Activated CD4-positive, alpha-beta T cell treated with anti-CD3 and anti-CD28 coated beads, Interleukin-2, amount 50 U/mL, for 16 hours (primary cell): ENCODE measurements at places on chromosomes 1 and 21.
A peak's percentile ranks its signal among the peaks of the same experiment; 100 is the strongest.

- DNase-seq: no peak
These were observed 57.8 kb upstream of the BCAR3 start for GRCh38 chr1:93739472-93739871.

GRCh38 chr21:37281993-37282392, 14.9 kb upstream of the VPS26C start:
- no peak for DNase-seq

DNA sequence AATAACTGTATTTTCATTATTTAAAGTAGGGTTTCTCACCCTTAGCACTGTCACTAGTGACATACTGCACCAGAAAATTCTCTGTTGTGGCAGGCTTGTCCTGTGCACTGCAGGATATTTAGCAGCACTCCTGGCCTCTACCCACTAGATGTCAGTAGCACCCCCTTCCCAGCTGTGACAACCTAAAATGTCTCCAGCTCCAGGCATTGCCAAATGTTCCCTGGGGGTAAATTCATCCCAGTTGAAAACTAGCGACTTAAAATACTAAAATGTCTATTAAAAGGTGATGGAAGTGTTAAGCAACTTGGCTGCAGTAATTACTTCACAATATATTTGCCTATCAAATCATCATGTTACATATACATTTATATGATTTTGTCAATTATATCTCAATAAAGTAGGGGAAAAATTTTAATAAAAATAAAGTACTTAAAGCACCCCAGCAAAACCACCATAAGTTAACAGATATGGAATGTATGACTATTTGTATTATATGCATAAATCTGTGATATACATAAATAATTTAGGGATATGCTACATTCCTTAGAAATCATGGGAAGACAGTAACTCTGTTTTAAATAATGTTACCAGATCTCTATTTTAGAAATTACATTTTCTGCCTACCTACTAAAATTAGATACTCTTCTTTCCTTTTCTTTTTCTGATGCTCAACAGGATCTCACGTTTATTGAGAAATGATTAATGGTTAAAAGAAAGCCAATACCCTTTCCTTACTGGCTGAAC, 74.6 kb downstream of the ARID4B start:
- peak; percentile 65 for DNase-seq

DNA sequence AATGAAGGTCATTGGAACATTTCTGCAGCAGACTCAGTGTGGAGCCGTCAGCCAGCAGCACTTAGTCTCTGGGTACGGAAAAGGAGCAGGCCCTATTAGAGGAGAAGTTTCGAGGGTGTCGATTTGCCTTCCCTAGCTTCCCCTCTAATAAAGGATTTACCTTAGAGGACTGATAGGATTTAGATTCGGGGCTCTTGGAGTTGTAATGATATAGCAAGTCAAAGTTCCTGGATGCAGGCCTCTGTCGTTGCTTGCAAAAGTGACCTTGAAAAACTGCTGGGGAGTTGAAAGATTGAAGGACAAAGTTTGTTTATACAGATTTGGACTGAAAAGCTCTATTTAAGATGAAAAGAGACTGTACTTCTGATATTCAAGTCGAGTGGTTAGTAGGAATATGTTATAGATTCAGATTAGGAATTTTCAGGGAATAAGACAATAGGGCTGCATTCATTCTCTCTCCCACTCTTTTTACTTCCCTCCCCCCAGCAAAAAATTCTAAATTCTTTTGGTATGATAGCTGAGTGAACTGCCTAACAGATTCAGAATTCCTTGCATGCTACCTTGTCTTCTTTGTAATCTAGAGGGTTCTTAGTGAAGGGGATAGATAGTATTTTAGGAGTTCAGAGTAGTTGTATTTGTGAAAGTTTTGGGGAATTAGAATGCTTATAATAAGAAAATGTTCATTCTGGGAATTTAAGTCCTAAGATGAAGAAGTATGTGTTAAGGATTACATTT, 19.2 kb downstream of the NFYC start:
- DNase-seq: no peak

DNA sequence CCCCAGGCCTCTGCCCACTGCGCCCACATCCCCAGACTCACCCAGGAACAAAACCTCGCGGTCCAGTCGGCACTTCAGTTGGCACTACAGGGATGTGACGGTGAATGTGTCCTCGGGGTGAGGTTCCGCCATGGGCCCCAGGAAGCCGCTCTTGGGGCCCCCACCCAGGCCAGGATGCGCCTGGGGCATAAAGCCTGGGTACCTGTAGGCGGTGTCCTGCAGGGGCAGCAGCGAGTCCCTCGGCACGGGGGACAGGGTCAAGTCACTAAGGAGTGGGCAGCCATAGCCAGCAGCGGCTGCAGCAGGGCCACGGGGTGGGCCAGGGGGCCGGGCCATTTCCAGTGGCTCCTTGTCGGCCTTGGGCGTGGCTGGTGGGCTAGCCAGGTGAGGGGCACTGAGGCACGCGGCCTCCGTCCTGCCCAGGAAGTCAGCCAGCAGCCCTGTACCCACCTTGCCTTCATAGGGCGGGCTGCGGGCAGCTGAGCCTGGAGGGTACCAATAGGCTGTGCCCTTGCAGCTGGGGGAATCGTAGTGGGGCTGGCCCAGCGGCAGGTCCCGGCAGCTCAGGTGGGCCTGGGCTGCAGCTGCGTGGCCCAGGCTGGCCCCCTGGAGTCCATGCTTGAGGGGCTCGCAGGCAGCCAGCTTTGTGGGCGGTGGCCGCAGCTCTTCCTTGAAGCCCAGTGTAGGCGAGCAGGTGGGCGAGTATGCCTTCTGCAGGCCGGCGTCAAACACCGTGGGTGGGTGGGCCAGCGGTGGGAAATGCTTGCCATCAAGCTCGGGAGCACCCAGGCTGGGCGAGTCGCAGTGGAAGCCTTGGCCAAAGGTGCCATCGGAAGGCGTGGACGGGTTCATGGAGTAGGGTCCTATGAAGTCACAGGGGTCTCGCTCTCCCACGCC, 56.5 kb downstream of the AHDC1 start:
- no peak for DNase-seq

DNA sequence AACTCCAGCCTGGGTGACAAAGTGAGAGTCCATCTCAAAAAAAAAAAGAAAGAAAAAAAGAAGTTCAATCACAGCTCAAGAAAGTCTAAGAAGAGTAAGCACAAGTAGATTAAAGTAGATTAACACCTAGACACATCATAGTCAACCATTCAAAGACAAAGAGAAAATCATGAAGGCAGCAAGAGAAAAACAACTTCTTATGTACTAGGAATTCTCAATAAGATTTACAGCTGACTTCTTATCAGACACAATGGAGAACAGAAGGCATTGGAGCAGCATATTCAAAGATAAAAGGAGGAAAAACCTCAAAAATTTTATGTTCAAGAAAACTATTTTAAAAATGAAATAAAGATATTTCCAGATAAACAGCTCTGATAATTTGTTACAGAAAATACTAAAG, 147.3 kb downstream of the LBR start:
- DNase-seq: no peak

GRCh38 chr1:183227422-183228346, 41.6 kb downstream of the LAMC2 start:
- peak; percentile 41 for DNase-seq

DNA sequence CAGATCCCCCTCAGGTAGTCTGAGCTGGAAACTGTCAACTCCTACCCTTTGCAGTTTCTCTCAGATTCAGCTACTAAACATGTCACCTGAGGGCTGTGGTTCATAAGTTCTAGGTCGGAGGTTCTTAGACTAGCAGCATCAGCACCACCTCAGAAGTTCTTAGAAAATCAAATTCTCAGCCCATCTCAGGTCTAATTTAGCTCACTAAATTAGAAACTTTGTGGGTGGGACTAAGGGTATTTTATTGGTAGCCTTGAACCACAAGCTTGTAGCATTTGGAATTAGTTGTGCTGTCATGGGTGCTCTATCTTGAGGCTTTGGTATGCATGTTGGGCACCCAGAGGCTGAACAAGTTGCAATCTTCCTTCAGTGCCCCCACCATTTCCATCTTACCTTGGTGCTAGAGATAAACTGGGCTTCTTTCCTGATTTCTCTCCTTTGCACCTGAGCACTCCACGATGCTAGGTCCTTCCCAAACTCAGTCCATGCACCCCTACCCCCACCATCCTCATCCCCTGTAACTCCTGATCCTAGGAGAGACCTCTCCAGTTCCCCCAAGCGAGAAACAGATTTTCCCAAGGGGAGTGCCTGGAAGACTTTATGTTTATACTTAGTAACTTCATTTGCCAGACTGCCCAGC, 54.2 kb downstream of the S1PR1 start:
- DNase-seq: peak; percentile 89

DNA sequence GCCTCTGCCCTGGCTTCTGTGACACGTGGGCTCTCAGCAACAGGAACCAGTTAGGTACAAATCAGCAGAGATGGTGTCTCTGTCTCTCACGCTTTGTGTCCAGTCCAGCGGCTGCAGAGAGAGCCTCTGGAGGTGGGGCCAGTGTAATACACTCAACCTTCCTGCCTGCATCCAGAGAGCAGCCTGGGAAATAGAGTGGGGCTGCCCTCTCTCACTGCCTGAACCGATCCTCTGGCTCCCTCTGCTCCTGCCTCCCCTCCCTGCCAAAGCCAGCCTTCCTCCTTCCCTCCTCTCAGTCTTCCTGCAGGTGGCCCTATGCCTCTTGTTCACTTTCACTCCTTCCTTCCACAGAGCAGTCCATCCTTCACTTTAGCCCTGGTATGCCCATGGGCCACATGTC, at the start of gene ZNF648:
TSS of gene ZNF648 (minus strand) at position 119 of the 400 bp plus-strand sequence. CDS start 3,702 bp downstream, outside the sequence.
- DNase-seq: no peak

GRCh38 chr1:24470592-24470991, 32.0 kb upstream of the RCAN3 start:
- no peak for DNase-seq

- no peak for DNase-seq
These were observed 81.4 kb downstream of the NCAM2 start for GRCh38 chr21:21079646-21080045.

DNA sequence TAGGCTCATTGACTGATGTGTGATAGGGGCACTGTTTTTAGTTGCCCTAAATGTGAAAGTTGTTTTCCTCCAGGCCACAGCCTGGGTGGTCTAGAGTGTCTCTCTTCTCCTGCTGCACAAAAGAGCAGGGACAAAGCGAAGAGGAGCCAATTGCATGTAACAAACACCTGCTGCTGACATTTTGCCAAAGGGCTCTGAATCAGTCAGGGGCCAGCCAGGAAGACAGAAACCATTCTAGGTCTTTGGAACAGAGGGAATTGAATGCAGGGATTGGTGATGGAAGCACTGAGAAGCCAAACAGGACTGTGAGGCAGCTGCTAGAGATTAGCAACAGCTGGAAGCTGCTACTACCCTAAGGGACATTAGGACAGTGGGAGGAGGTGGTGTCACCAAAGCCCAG, 185.3 kb upstream of the POU3F1 start:
- DNase-seq: no peak

GRCh38 chr1:115179397-115180079, 90.2 kb upstream of the TSPAN2 start:
- DNase-seq: no peak

GRCh38 chr21:45313015-45313414, 25.3 kb upstream of the POFUT2 start:
- DNase-seq: no peak

- DNase-seq: no peak
These were observed 40.1 kb downstream of the SLC9C2 start for GRCh38 chr1:173562813-173563212.

DNA sequence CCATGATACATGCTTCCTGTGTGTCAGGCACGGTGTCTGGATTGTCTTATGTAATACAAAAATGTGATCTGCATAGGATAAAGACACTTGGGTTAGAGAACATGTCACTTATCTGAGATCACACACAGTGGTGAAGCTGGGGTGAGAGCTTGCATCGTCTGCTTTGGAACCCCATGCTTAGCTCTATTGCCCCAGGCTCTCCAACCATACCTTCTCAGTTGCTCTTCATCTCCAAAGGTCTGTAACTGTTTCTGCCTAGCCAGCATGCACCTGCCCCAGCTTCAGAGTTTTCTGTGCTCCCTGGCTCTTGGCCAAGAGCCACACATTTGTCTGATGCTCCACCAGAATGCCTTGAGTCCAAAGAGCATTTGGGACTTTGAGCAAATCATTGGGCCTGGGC, 93.9 kb upstream of the COG2 start:
- DNase-seq: no peak

DNA sequence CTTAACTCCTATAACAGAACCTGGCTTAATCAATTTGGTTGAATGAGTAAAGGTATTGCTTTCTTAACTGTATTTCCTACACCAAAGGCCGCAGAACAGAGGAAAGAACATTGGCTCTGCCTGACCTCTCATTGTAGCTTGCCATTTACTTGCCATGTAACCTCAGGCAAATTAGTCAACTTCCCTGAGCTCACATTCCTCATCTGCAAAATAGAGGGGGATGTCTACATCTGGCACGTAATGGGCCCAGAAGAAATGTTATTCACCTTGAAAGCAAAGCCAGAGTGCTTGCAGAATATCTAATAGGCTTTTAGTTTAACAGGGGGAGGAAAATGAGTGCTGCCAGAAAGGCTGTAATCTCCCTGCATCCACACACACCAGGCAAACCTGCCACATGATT, 44.3 kb downstream of the LAMC2 start:
- DNase-seq: no peak

DNA sequence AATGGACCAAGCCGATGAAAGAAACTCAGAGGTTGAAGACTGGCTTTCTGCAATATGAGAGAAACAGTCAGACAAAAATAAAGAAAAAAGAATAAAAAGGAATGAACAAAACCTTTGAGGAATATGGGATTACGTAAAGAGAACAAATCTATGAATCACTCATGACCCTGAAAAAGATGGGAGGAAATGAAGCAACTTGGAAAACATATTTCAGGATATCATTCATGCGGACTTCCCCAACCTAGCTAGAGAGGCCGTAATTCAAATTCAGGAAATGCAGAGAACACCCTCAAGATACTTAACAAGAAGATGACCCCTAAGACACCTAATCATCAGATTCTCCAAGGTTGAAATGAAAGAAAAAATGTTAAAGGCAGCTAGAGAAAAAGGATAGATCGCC, 705.3 kb upstream of the CHRM3 start:
- DNase-seq: no peak

- no peak for DNase-seq
These were observed 4.7 kb downstream of the MINDY1 start for GRCh38 chr1:151002051-151002450.

DNA sequence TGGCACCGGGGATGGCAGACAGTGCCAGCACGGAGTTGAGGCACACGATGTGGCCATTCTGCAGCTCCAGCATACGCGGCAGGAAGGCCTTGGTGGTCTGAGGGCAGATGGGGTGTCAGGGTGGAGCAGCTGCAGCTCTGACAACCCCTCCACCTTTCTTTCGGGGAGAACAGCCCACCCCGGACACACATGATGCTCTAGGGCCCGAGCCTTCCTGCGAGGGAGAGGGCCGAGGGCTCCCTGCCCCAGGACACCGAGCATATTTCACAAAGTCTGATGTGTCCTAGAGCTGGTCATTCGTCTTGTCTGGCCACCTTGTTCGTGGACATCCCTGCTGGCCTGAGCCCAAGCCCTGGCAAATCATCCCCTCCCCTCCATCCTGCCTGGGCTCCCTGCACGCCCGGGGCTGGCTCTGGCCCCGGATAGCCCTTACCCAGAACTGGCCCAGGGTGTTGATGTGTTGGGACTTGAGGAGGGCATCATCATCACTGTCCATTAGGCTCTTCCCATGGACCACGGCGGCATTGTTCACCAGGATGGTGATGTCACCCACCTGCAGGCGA, 39.1 kb downstream of the DHRS3 start:
- no peak for DNase-seq

- DNase-seq: no peak
These were observed 190.0 kb upstream of the VAMP3 start for GRCh38 chr1:7580923-7581753.
